ENCODE measurements at places on chromosomes 13 and 19.

GRCh38 chr19:33796164-33796875, at the start of gene KCTD15:
KCTD15 (plus strand) TSS chr19:33796870; CDS start chr19:33800455, 3,585 bp downstream.
- no peak for DNase-seq

DNA sequence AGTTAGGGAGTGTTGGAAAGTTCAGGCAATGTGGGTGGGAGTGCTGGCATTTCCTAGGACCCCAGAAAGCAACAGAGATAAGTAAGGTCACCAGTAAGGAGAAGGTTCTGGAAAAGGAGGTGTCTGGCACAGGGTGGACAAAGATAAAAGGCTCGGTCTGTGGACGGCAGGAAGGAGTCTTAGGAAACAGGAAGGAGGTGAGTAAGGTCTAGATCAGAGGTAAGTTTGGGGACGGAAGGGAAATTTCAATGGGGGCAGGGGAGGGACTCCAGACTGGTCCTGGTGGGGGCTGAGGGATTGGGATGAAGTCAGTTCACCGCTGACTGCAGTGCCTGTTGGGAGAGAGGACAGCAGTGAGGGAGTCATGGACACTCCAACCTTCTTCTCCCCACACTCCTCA, 7.8 kb upstream of the OPA3 start:
- no peak for DNase-seq

DNA sequence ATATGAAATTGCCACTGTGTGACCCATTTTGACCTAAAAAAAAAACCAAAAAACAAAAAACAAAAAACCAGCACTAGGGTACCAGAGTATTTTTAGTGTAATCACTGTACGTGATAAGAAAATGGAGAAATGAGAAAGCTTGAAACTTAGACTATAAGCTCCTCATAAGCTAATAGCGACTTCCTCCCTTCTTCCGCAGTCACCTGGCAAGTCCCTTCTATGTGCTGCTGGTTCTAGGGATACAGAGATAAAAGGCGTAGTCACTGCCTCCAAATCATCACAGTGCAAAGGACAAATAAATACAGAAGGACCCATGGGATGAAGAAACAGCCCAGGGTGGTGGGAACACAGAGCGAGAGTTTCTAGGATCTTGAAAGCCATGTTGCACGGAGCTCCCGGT, 190.3 kb downstream of the TM9SF2 start:
- no peak for DNase-seq

- DNase-seq = no peak
These were observed 39.6 kb downstream of the LTBP4 start for GRCh38 chr19:40640744-40641143.
